ENCODE measurements at places on chromosomes 5 and 9.

- no peak for DNase-seq
Measured at GRCh38 chr5:65133477-65134110, 348.1 kb downstream of the ADAMTS6 start.

GRCh38 chr9:21927752-21928151 is 66.4 kb downstream of the CDKN2A start:
- no peak for DNase-seq

- no peak for DNase-seq
Measured at GRCh38 chr9:84136119-84136868, 155.7 kb downstream of the RMI1 start.

GRCh38 chr9:912776-913175 is 63.7 kb upstream of the DMRT3 start:
- DNase-seq, result no peak

DNA sequence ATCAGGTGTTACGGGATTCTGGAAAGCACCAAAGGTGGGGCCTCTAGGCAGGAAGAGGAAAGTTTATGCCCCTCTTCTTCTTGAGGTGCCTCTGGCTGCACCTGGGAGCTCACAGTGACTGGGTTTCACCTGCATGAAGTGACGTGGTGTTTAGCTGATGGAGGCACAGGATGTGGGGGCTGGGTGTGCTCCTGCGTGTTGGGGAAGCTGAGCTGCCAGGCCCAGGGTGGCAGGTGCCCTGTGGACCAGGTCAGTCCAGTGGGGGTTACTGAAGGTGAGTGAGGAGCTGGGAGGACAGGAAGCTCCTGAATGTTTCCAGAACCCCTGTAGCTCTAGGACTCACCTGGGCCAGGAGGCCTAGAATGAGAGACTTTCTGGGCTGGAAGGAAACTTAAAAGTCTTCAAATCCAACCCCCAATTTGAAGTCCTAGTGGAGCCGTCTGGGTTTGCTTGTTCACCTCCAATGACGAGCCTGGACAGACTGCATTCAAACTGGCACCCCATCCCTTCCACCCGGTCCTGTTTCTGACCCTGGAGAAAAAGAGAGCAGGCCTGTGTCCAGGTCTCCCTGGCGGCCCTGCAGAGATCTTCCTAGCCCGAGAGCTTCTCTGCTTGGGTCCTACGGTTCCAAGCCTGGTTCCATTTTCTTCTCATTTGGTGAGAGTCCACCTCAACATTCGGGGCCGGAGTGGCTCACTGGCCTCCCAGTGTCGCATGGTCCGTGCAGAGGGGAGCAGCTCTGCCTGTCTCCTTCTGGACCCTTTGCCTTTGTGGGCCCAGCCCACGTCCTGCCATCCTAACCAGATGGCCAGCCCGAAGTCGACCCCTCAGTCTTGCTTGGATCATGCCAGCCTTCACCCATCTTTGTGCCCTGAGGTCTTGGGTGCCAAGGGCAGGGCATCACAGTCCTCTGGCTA is 22.3 kb downstream of the TRAF1 start:
- DNase-seq, result no peak

- no peak for DNase-seq
Measured at GRCh38 chr5:54670281-54670680, 152.7 kb downstream of the SNX18 start.

- no peak for DNase-seq
Measured at GRCh38 chr9:135144581-135145170, 57.2 kb downstream of the OLFM1 start.

- no peak for DNase-seq
Measured at GRCh38 chr5:180717989-180718388, 21.9 kb downstream of the OR2Y1 start.

DNA sequence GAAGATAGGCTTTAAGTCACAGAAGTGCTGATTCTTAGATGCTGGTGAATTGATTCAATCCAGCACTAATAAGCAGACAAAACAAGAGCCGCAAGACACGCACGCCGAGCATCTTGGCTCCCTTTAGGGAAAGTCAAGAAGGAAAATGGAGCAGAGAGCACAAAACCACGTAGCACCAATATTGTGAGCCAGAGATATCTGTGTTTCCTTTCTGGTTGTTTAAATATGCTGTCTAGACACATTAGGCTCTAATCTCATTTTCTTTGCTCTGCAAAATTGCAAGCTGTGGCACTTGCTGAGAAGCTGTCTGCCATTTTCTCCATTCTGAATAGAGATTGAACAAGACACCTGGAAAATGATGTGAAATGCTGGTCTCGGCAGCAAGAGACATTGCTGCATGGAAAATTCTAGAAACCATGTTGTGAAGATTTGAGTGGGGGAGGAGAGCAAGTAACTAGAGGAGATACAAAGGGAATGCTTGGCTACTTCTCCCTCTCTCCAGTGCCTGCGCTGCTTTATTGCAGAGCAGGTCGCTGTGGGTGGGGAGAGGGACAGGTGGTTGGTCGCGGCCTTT is 336.3 kb downstream of the MED10 start:
- no peak for DNase-seq

DNA sequence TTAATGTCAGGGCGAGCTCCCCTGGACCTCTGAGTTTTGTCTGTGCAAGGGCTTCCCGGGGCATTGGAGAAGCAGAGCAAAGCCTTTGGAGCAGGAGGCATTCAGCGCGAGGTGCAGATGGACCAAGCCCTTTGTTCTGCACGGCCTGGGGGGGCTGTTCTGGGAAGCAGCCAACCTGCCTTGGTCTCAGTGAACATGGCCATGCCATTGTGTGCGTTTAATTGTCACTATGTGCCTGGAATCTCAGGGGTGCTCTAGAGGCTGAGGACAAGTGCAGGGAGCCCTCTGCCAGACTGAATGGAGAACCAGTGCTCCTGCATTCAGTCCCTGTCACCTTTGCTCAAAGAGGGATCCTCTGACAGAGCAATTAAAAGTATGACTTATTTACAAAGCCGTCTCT is 329.4 kb downstream of the IRX1 start:
- DNase-seq, result no peak

- no peak for DNase-seq
Measured at GRCh38 chr9:126806336-126806735, 1.5 kb downstream of the ZBTB43 start.

- DNase-seq, result no peak
Measured at GRCh38 chr5:1514027-1514818, 9.5 kb downstream of the LPCAT1 start.

DNA sequence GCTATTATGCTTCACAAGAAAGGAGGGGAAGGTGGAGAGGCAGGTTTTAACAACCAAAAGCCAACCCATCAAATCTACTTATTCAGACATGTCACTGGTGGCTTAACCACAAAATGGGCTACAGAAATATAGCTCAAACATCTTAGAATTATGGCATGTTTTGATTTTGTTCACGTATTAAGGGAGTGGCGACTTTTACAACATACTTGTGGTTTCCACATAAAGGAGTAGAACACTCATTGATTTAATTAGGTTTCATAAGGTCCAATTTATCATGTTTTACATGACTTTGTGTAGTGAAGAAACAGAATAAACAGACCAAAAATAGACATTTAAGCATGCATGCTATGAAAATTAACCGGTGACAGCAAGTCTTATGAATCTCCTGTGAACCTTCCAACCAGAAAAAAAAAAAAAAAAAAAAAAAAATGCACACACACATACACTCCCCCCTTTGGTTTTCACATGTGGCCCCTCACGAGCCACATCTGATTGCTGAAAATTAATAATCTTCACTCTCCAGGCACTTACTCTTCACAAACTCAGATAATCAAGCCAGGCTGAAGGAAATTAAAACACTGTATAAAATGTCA is 5.4 kb downstream of the ZNF608 start:
- peak; percentile 90 for DNase-seq

DNA sequence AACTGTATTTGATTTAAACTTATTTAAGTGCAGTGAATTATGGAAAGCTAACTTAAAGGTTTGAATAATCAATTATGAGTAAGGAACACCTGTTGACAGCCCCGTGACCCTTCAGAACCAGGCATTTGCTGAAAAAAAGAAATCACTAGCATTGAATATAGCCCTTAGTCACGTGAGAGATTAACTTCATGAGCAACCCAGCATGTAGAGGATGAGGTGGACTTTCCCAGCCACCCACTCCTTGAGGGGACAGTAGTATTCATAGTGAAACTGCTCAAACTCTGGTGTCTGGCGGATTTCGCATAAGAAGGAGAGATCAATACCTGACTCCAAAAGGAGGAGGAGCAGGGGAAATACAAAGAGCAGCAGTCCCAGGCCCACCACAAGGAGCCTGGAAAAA is 184.8 kb upstream of the RASEF start:
- DNase-seq, result no peak

DNA sequence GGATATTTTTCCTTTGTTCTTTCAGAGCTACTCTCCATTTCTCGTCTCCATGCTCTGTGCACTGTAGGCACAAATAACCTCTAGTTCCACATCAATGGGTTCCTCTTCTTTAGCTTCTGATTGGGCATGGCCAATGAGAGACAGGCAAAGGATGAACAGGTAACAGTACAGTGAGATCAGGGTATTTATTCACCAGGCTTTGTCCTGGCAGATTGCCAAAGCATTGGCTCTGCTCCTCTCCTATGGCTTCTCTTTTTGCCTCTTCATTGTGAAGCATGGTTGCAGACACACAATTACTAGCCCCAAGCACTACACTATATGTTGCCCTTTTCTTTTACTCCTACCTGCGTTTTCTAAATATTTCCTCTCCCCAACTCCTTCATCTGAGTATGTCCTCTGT is 215.1 kb upstream of the ARRDC3 start:
- no peak for DNase-seq

DNA sequence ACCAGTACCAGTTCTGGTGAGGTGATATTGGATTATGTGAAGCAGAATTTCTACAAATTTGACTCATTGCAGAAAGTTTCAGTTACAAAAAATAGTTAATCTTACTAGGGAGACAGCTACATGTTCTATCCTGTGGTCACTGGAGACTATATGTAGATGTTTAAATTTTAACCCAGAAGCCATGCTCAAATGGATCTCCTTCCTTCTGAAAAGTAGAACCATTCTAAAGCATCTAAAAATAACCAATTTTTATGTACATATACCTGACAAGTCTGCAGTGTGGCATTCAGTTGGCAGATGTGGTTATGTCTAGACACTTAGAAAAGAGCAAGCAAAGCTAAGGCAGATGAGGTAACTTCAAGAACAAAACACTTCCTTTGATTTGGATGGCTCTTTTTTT is 65.5 kb upstream of the POU4F3 start:
- DNase-seq, result no peak

DNA sequence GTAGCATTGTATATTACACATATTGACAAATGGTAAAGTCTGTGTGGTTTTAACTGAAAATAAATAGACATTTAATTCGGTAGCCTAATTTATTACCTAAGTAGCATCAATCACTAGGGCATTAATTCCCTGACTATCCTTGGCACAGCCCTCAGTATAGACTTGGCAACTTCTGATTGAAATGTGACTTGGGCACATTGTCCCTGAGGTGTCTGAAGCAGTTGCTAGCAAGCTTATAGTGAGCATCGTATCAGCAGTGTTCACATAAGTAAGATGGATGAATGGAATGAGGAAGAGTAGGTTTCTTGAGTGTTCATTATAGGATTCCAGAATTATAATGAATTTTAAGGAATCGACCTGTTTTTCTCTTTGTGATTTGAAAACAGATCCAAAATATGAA is 16.1 kb downstream of the LURAP1L start:
- DNase-seq, result no peak

- DNase-seq, result no peak
Measured at GRCh38 chr5:73387149-73387591, 61.4 kb downstream of the FOXD1 start.

Data from AG09309 (cell line).